ENCODE measurements at places on chromosomes 7 and 10. TPM values are rescaled to one million over a fixed set of nuclear protein-coding genes. Genes with fewer than 3 reads are reported as not detected.

DNA sequence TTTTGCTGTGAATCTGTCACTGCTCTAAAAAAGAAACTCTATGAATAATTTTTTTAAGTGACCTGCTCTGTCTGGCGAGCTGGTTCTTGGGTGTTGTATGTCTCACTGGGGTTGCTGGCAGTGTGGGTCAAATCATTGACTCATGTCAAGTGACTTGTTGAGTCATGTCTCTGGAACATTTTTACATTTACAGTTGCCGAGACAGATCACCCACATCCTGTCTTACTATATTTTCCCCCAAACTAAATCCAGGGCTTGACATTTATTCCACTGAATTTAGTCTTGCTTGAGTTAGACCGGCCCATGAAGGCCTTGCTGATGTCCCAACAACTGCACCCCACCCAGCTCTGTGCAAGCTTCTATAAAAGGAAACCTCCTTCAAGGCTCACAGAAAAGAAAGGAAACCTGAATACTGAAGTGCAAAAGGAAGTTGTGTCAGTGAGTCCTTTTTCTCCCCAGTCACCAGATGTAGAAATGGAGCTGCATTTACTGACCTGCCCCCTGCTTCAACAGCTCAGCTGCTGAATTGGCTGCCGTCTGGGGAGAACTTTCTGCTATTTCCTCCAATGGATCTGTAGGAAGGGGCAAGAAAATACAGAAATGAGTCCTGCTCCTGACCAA lies 290.3 kb downstream of the TNS3 start:
- no peak overlapping the region for H3K27ac ChIP-seq
- no peaks in the 10 kb centered on the region for H3K36me3 ChIP-seq
- no peak for DNase-seq
- H3K4me1 ChIP-seq = peaks cover 3% of the 10 kb centered on the region
- no peak overlapping the region for H3K4me3 ChIP-seq

DNA sequence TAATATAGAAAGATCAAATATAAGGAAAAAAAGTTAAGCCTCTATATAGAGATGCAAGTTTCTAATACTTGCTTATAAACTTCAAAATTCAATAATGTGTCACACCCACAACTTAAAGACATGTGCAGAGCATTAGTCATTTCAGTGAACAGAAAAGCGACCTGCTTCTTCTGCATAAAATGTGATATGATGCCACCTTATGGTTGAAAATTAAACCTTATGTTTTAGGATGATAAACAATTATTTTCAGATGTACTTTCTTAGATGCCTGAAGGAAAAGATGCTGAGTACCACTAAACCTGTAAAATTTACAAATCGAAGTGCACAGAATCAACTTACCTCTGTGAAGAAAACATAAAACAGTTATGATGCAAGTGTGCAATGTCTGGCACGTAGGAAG lies 96.0 kb downstream of the MTERF1 start:
- H3K4me1 ChIP-seq = no peaks in the 10 kb centered on the region
- no peak overlapping the region for H3K27ac ChIP-seq
- no peak for DNase-seq
- H3K27me3 ChIP-seq = no peaks in the 10 kb centered on the region
- H3K4me3 ChIP-seq = no peak overlapping the region

GRCh38 chr7:157033483-157034473 lies 23.3 kb upstream of the MNX1 start:
- H3K36me3 ChIP-seq = no peaks in the 10 kb centered on the region
- no peaks in the 10 kb centered on the region for H3K4me1 ChIP-seq
- no peak overlapping the region for H3K4me3 ChIP-seq
- no peaks in the 10 kb centered on the region for H3K27me3 ChIP-seq
- DNase-seq = no peak

GRCh38 chr7:12715372-12716133 lies 28.1 kb downstream of the ARL4A start:
- DNase-seq = peak; percentile 71
- H3K36me3 ChIP-seq = no peaks in the 10 kb centered on the region
- H3K4me1 ChIP-seq = peaks cover 10% of the 10 kb centered on the region
- H3K27ac ChIP-seq = peak overlapping the region; percentile 2
- no peaks in the 10 kb centered on the region for H3K27me3 ChIP-seq

- H3K27ac ChIP-seq = no peak overlapping the region
- H3K36me3 ChIP-seq = no peaks in the 10 kb centered on the region
- no peaks in the 10 kb centered on the region for H3K27me3 ChIP-seq
- no peak for DNase-seq
- no peaks in the 10 kb centered on the region for H3K4me1 ChIP-seq
Observed at GRCh38 chr10:112899391-112900065, 50.5 kb upstream of the TCF7L2 start.

- no peaks in the 10 kb centered on the region for H3K4me1 ChIP-seq
- no peaks in the 10 kb centered on the region for H3K27me3 ChIP-seq
- no peaks in the 10 kb centered on the region for H3K36me3 ChIP-seq
- DNase-seq = no peak
Observed at GRCh38 chr10:75646218-75646915, 214.9 kb downstream of the LRMDA start.

GRCh38 chr10:46289209-46289810 lies 2.5 kb downstream of the ANTXRL start:
- H3K36me3 ChIP-seq = no peaks in the 10 kb centered on the region
- no peak overlapping the region for H3K27ac ChIP-seq
- no peak overlapping the region for H3K4me3 ChIP-seq
- no peak for DNase-seq

- no peaks in the 10 kb centered on the region for H3K27me3 ChIP-seq
- no peak for DNase-seq
- no peaks in the 10 kb centered on the region for H3K36me3 ChIP-seq
- H3K4me1 ChIP-seq = peaks cover 8% of the 10 kb centered on the region
- no peak overlapping the region for H3K4me3 ChIP-seq
Observed at GRCh38 chr10:132066812-132067211, 1.1 kb downstream of the JAKMIP3 start.

- H3K27me3 ChIP-seq = no peaks in the 10 kb centered on the region
- H3K4me1 ChIP-seq = no peaks in the 10 kb centered on the region
- DNase-seq = no peak
- no peak overlapping the region for H3K27ac ChIP-seq
- no peak overlapping the region for H3K4me3 ChIP-seq
Observed at GRCh38 chr7:156577645-156578577, 62.7 kb upstream of the RNF32 start.

DNA sequence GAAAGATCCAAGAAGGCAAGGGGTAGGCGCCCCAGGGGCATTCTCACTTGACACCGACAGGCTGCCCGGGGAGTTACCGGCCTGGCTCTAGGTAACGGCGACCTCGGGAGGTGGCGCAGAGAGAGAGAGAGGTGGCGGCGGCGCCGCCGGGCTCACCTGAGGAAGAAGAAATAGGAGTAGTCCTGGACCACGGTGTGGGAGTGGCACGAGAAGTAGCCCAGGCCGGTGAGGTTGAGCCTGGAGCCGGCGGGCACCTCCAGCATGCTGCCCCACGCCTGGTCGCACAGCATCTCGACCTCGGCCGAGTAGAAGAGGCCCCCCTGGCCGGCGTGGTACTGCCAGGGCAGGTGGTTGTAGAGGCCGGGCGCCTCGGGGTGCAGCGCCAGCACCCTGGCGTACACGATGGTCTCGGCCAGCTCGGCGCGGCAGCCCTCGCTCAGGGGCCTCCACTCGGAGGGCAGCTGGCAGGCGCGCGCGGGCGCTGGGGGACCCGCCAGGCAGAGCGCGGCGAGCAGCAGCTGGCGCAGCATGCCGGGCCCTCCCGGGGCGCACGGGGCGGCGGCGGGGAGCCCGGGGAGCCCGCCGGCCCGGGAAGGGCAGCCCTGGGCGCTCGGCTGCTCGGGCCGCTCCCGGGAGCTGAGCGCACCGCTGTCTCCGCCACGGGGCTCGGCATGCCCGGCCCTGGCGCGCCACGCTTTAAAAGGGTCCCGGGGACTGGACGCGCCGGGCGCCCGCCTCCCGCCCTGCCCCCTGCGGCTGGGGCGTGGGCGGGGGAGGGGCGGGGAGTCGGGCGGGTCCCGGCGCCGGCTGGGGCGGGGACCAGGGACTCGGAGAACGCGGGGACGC lies at the start of gene CCDC3:
CCDC3 (minus strand) TSS at position 673 of the 846 bp plus-strand sequence; CDS start at position 530, 143 bp downstream.
- H3K27ac ChIP-seq = peak within 1 kb of the TSS; percentile 74
- no peaks in the 10 kb centered on the region for H3K27me3 ChIP-seq
- H3K4me1 ChIP-seq = no peaks in the 10 kb centered on the region
- no peaks in the 10 kb centered on the region for H3K36me3 ChIP-seq

GRCh38 chr10:29056729-29057128 lies 232.1 kb upstream of the LYZL1 start:
- no peaks in the 10 kb centered on the region for H3K27me3 ChIP-seq
- H3K4me1 ChIP-seq = no peaks in the 10 kb centered on the region
- no peak overlapping the region for H3K27ac ChIP-seq
- no peak overlapping the region for H3K4me3 ChIP-seq
- no peaks in the 10 kb centered on the region for H3K36me3 ChIP-seq

DNA sequence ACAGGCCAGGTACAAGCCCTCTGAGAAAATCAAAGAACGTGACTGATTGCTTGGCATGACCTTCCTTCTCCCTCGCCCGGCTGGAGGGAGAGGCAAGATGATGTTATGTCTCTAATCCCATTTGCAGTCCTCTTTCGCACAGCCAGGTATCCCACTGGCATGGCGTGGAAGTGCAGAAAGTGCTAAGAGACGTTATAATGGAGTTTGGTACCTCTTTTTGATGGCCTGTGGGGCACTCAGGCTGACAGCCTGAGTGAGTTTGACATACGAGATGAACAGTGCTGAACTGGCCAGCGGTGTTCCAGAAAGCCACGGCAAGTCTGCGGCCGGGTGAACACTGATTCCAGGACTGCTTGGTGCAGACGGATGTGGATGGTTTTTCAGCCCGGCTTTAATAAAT lies 241.6 kb downstream of the RAB11FIP2 start:
- H3K4me1 ChIP-seq = no peaks in the 10 kb centered on the region
- no peaks in the 10 kb centered on the region for H3K36me3 ChIP-seq
- H3K27me3 ChIP-seq = no peaks in the 10 kb centered on the region
- no peak for DNase-seq
- no peak overlapping the region for H3K27ac ChIP-seq
- H3K4me3 ChIP-seq = no peak overlapping the region

DNA sequence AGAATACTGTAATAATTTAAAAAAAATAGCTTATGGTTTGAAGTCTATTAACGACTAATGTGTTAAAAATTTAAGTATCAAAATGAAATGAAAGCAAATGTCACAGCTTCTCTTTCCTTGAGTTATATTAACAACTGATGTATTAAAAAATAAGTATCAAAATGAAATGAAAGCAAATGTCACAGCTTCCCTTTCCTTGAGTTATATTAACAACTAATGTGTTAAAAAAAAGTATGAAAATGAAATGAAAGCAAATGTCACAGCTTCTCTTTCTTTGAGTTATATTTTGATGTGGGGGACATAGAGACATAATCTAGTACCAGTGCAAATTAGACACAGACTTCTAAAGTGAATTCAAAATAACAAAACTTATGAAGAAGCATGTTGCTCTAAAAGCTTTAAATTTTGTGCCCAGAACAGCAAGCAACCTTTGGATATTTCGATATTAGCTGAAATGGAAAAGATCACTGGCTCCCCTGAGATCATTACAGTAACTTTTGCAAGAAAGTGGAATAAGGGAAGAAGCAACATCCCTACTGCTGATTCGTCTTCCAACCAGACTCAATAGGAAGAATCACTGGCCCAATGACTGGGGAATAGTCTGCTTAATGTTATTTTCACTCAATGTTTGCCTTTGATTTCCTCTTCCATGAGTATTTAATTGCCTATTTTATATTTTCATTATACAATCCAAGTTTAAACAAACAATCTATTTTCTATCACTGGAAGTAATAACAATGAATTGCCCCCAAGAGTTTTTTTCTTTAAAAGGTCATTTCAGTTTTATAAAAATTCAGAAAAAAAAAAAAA lies 8.0 kb downstream of the SKAP2 start:
- H3K36me3 ChIP-seq = no peaks in the 10 kb centered on the region
- no peak for DNase-seq
- no peak overlapping the region for H3K27ac ChIP-seq
- no peaks in the 10 kb centered on the region for H3K4me1 ChIP-seq
- no peaks in the 10 kb centered on the region for H3K27me3 ChIP-seq

- no peak for DNase-seq
- H3K4me3 ChIP-seq = no peak overlapping the region
- no peaks in the 10 kb centered on the region for H3K36me3 ChIP-seq
- H3K4me1 ChIP-seq = no peaks in the 10 kb centered on the region
Observed at GRCh38 chr10:23173214-23174073, 18.7 kb upstream of the PTF1A start.

DNA sequence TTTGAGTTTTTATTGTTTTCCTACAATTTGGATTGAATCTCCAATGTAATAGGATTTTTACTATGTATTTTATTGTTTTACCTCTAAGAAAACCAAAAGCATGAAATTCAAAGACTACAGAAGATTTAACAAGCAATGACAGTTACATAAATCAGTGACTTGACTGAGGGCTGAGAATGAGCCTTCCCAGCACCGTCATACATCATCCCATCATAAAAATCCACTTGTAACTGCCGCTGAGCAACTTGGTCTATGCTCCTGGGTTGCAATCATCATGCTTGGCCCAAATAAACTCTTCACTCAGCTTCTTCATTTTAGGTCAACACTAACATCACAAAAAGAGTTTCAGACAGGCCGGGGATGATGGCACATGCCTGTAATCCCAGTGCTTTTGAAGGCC lies 13.5 kb downstream of the LARP4B start:
- no peak for DNase-seq
- H3K36me3 ChIP-seq = no peaks in the 10 kb centered on the region
- no peak overlapping the region for H3K4me3 ChIP-seq
- peaks cover 19% of the 10 kb centered on the region for H3K4me1 ChIP-seq

GRCh38 chr7:33410266-33410665 lies 280.9 kb downstream of the BBS9 start:
- H3K27me3 ChIP-seq = no peaks in the 10 kb centered on the region
- H3K4me1 ChIP-seq = no peaks in the 10 kb centered on the region
- DNase-seq = no peak

DNA sequence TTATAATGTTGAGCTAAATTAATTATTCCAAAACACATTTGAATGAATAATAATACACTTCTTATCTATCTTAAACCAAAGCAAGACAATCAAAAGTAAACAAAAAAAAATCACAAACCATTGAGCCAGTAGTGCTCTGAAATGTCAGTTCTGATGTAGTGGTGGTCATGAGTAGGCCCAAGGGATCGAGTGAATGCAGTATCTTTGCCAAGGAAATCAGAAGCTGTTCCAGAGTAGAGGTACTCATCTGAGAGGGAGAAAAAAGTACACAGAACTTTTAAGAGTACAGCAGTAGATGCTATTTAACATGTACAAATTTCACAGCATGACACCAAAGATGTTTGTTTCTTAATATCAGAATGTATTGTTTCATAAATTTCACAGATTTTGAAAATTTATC lies 121.5 kb downstream of the SEMA3D start:
- no peaks in the 10 kb centered on the region for H3K27me3 ChIP-seq
- peak overlapping the region; percentile 74 for H3K27ac ChIP-seq
- H3K36me3 ChIP-seq = no peaks in the 10 kb centered on the region

FFAR4 gene
- 0.12 TPM for total RNA-seq

SLC13A4 gene
- 19.0 TPM for total RNA-seq

CAV1 gene
- total RNA-seq = 39.9 TPM

ESYT2 gene
- 61.1 TPM for total RNA-seq

TET1 gene
- 3.8 TPM for total RNA-seq

TSPAN12 gene
- 4.3 TPM for total RNA-seq

PON1 gene
- 1.2 TPM for total RNA-seq

OR2A7 gene
- total RNA-seq = 0.63 TPM
